ENCODE measurements at places on chromosomes 3 and 15.
A peak's percentile ranks its signal among the peaks of the same experiment; 100 is the strongest.

- no peaks in the 10 kb centered on the region for H3K27me3 ChIP-seq
- no peaks in the 10 kb centered on the region for H3K36me3 ChIP-seq
- H3K4me1 ChIP-seq: no peaks in the 10 kb centered on the region
- DNase-seq: no peak
Observed at GRCh38 chr15:85455891-85456290, 75.5 kb downstream of the AKAP13 start.

- no peak for DNase-seq
- H3K4me3 ChIP-seq: no peak overlapping the region
- H3K36me3 ChIP-seq: peaks cover 2% of the 10 kb centered on the region
Observed at GRCh38 chr15:58434334-58434875, 2.6 kb downstream of the LIPC start.

DNA sequence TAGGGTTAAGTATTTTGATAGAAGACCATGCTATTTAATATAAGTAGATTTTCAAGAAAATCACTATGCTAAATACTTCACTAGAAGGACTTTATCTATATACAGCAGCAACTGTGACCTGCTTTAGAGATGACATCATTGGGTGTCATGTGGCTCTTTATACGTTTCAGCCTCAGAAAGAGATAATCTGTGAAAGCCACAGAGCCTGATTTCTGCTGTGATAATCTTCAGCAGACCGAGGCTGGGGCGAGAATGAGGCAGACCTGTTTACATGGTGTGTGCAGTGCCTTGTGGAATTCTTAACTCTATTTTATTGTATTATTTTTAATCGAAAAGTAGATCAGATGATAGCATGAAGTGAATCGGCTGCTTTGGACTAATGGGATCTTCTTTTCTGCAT, 471.2 kb downstream of the MFSD1 start:
- H3K4me1 ChIP-seq: no peaks in the 10 kb centered on the region
- H3K4me3 ChIP-seq: no peak overlapping the region
- H3K36me3 ChIP-seq: no peaks in the 10 kb centered on the region

- no peaks in the 10 kb centered on the region for H3K27me3 ChIP-seq
- H3K4me1 ChIP-seq: no peaks in the 10 kb centered on the region
- H3K27ac ChIP-seq: no peak overlapping the region
- no peak overlapping the region for H3K4me3 ChIP-seq
- DNase-seq: no peak
Observed at GRCh38 chr3:111715911-111716523, 120.9 kb upstream of the ZBED2 start.

DNA sequence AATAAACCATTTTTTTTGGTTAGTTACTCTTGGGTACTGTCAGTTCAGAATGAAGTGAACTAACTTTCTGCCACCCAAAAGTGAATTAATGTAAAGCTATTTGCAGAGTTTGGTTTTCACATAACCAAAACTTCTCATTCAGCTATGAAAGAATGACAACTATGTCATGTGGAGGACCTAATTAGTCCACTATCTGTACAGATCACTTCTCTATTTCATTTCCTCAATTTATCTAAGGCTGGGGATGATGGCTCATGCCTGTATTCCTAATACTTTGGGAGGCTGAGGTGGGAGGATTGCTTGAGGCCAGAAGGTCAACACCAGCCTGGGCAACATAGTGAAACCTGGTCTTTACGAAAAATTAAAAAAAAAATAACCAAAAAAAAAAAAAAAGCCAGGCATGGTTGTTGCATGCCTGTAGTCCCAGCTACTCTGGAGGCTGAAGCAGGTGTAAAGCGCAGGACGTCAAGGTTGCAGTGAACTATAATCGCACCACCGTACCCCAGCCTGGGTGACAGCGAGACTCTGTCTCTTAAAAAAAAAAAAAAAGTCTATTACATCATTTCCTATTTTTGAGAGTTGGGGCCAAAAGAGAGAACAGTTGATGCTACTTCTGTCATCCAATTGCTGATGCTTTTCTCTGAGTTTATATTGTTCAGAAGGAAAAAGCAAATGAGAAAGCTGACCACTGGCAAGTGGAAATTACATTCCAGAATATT, 8.7 kb downstream of the HYPK start:
- H3K36me3 ChIP-seq: peaks cover 94% of the 10 kb centered on the region
- H3K4me1 ChIP-seq: no peaks in the 10 kb centered on the region
- no peak for DNase-seq
- H3K27ac ChIP-seq: no peak overlapping the region
- no peak overlapping the region for H3K4me3 ChIP-seq

GRCh38 chr3:170414202-170414663, 4.4 kb upstream of the CLDN11 start:
- no peak overlapping the region for H3K4me3 ChIP-seq
- H3K36me3 ChIP-seq: no peaks in the 10 kb centered on the region
- peaks cover 33% of the 10 kb centered on the region for H3K27me3 ChIP-seq
- peak; percentile 22 for DNase-seq

DNA sequence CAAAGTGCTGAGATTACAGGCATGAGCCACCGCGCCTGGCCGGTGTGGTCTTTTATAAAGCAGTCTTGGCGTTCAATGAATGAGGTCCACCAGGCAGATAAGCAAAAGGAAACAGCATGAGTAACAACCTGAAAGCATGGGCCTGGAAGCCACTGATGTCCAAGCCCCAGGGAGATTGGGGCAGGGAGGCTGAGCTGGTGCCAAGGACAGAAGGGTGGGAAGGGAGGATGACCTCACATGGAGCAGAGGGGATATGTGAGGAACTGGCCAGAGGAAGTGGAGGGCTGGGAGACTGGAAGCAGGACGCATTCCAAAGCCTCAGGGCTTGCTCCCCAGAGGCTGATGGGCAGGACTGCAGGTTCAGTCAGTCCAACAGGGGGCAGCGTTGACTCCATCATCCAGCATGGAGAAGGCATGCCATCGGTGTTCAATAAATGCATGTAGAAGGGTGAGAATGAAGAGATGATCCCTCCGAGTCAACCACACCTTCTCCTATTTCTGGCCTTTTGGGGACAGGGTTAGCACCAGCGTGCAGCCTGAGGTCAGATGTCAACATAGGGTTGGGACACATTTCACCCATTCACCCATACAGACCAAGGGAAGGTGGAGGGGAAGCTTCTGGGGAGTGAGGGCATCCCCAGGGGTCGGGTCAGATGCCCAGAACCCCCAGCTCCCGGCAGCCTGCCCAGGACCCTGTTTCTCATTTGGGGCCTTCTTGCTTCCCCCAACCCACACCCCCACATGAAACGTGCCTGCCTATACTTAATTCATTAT, 14.8 kb downstream of the MYL3 start:
- H3K27me3 ChIP-seq: peaks cover 15% of the 10 kb centered on the region
- peaks cover 20% of the 10 kb centered on the region for H3K4me1 ChIP-seq
- H3K27ac ChIP-seq: no peak overlapping the region
- H3K36me3 ChIP-seq: no peaks in the 10 kb centered on the region
- DNase-seq: no peak

DNA sequence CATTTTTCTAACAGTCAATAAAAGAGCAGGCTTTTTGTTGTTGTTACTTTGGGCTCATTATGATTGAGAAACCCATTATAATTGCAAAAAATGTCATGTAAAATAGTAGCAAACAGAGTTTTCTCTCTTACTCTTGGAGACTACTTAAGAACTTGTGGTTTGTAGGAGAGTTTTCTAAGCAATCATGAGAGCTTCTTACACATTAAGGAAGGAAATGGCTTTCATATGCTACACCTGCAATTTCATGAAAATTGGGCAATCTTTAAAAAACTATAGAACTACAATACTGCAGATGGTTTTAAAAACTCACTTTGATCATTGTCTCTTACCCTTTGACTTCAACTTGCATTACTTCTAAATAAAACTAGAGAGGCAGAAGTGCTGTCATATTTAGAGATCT, 701.8 kb downstream of the ZPLD1 start:
- no peak overlapping the region for H3K4me3 ChIP-seq
- no peak for DNase-seq
- H3K36me3 ChIP-seq: no peaks in the 10 kb centered on the region

- H3K27me3 ChIP-seq: no peaks in the 10 kb centered on the region
- no peak for DNase-seq
- no peaks in the 10 kb centered on the region for H3K36me3 ChIP-seq
- H3K4me3 ChIP-seq: no peak overlapping the region
- H3K27ac ChIP-seq: no peak overlapping the region
Observed at GRCh38 chr15:31799715-31800321, 230.5 kb upstream of the CHRNA7 start.

GRCh38 chr3:12222775-12223485, 64.2 kb upstream of the TIMP4 start:
- no peak overlapping the region for H3K27ac ChIP-seq
- no peaks in the 10 kb centered on the region for H3K4me1 ChIP-seq
- H3K4me3 ChIP-seq: no peak overlapping the region
- no peaks in the 10 kb centered on the region for H3K36me3 ChIP-seq
- DNase-seq: no peak

DNA sequence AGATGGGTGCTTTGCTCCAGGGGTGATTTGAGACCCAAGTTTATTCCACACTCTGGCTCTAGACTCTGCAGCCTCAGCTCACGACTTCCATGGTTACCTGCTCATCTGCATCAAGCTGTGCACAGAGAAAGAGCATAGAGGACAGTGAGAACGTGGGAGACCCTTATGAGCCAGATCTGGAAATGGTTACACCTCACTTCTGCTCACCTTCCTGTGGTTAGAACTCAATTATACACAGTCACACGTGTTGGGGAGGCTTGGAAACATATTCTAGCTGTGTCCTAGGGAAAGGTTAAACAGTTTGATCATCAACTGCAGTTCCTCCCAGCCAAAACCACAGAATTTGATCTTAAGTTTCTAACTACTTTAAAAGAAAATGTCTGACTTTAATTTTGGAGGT, 1.8 kb downstream of the FETUB start:
- no peak overlapping the region for H3K4me3 ChIP-seq
- H3K27me3 ChIP-seq: peaks cover 3% of the 10 kb centered on the region
- H3K27ac ChIP-seq: no peak overlapping the region
- no peaks in the 10 kb centered on the region for H3K4me1 ChIP-seq

DNA sequence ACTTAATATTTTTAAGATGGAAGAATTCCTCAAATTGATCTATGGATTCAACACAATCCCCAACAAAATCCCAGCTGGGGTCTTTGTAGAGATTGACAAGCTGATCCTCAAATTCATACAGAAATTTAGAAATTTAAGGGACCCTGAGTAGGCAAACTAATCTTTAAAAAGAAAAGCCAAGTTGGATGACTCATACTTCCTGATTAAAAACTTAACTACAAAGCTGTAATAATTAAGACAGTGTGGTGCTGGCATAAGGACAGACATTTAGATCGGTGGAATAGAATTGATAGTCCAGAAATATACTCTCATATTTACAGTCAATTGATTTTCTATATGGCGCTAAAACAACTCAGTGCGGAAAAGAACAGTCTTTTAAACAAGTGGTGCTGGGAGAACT, 11.6 kb downstream of the FAM162A start:
- H3K36me3 ChIP-seq: no peaks in the 10 kb centered on the region
- no peak for DNase-seq
- no peaks in the 10 kb centered on the region for H3K27me3 ChIP-seq
- no peaks in the 10 kb centered on the region for H3K4me1 ChIP-seq
- H3K4me3 ChIP-seq: no peak overlapping the region
